ENCODE measurements at places on chromosomes 5 and 9. TPM values are rescaled to one million over a fixed set of nuclear protein-coding genes. Genes with fewer than 3 reads are reported as not detected.

Gene IRX2
- total RNA-seq = 10.4 TPM

Gene PAPPA
- total RNA-seq = not detected

Gene SMIM33
- not detected for total RNA-seq

Gene GPR21
- not detected for total RNA-seq

Gene PLPP7
- 0.98 TPM for total RNA-seq

Gene HMCN2
- total RNA-seq = 0.11 TPM

Gene DRD1
- total RNA-seq = not detected

Gene FOXD4L5
- total RNA-seq = 0.04 TPM

Gene AMBP
- not detected for total RNA-seq

Gene PCDHA11
- total RNA-seq = not detected

Gene PCDHB2
- 13.8 TPM for total RNA-seq

Gene LIFR
- 15.7 TPM for total RNA-seq

Gene SYK
- total RNA-seq = 14.6 TPM

Gene PCDHB15
- not detected for total RNA-seq

Gene PIP5K1B
- 0.29 TPM for total RNA-seq

Gene PCDHA1
- not detected for total RNA-seq

Gene PCDHGA6
- total RNA-seq = 1.6 TPM

Gene FAM153A
- not detected for total RNA-seq

Gene HAVCR2
- not detected for total RNA-seq

DNA sequence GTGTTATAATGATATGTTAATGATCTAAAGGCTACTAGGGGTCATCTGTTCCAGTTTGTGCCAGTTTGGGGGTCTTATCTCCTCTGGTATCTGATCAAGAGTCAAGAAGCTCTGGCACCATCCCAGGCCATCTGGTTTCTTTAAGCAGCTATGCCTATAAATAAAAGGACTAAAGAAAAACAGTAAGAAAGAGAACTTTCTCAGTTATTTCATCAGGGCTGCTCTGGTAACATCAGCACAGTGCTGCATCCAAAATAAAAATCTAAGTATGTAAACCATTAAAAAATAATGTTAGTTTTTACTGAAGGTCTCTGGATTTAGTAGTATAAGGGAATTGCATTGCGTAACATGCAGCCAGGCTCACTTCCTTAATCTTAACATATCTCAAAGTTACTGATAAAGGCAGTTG lies 185.0 kb downstream of the NR2F1-AS1 start:
- DNase-seq = no peak

DNA sequence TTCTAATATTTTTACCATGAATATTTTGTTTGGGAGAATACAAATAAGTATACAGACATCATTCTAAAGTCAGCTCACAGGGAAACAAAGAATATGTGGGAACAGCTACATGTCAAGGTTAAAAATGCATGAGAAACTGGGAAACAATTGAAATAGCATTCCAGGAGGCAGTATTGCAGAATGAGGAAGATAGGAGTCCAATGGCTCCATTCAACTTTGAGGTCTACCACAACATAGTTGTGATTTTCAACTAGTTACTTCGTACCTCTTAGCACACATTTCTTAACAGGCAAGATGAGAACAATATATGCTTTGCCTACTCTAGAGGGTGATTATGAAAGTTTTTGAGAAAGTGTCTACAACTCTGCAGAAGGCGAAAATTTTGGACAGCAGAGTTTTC lies 35.2 kb upstream of the CAST start:
- DNase-seq = peak; percentile 7

DNA sequence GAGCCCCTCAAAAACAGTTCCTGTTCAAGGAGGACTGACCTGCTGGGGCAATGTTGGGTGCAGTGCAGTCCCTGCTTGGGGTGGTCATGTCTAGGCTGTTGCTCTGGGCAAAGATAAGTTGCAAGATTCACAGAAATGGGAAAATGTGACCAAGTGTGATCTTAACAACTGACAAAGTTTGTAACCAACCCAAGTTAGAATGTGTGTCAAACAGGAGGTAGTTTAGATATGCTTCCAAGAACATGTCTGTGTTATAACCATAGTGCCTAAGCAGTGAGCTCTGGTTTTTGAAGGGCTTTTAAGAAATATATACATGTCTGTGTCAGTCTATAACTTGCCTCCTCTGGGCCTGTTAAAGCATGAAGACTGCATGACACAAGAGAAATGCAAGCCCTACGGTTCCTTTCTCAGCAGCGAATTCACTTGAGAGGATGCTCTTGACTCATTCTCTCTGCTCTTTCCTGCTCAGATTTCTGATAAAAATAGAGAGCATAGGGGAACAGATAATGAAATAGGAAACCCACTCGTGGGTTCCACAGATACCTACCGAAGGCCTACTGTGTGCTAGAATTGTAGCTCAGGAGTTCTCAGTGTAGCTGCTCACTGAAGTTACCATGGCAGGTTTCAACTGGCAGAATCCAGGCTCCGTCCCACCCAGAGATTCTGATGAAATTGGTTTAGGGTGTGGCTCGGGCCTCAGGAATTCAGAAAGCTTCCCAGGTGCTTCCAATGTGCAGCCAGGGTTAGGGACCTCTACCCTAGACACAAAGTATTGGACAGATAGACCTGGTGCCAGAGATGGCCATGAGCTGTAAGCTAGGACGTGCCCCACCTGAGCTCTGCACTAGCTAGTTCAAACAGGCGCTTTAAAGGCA lies 52.4 kb downstream of the ARHGEF37 start:
- DNase-seq = peak; percentile 23

DNA sequence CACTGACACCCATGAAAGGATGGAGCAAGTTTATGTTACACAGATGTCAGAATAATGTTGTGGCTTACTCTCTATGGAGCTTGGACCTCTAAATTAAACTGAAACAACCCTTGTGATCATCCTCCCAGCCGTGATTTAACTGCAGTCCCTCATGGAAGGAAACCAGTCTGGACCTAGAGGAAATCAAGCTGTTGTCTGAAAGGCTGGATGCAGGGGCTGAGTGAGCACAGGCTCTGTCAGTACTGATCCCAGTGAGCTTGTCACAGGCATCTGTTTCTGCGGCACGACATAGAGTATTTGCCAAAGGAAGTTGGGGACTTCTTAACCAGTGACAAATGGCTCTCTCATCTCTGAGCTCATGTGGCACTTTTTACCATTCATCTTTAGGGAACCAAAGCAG lies 282.9 kb upstream of the MAP3K1 start:
- DNase-seq = no peak

- peak; percentile 98 for DNase-seq
These were observed 76.9 kb upstream of the HTR4 start for GRCh38 chr5:148730942-148731898.

- DNase-seq = peak; percentile 93
These were observed 45.4 kb upstream of the LIFR start for GRCh38 chr5:38601863-38602298.

GRCh38 chr5:10333154-10334006 lies 20.1 kb upstream of the MARCHF6 start:
- peak; percentile 52 for DNase-seq

GRCh38 chr5:7331131-7331530 lies 64.8 kb upstream of the ADCY2 start:
- no peak for DNase-seq

DNA sequence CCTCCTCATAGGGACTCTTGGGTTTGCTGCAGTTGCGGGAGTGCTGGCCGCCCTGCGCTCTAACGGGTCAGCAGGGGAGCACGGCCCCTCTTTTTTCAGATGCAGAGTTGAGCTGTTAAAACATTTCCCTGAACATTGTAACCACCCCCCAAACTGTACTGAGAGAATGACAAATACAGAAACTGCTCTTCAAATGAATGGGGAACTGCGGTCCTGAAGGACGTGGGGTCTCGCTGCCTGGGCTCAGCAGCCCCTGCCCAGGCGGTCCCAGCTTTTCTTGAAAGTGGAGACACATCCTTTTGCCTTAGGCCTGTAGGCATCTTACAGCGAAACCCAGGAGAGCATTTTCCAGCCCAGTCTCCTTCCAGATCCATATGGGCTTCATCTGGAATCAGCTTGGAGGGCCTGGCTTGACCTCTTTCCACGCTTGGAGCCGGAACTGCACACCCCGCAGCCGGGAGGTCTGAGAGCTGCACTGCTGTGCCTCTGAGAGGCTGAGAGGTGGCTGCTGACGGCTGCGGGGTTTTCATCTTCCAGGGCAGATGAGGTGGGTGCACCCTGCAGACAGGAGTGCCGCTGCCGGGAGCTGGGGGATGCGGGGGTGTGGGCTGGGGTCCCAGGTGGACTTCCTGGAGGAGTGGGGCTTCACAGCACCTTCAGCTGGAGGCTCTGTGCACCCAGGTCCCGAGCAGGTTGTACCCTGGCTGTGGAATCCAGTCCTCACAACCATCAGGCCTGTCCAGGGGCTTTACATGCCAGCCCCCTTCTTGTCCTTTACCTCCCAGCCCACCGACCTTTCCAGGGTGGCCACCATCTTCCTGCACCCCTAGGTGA lies 1.2 kb upstream of the AGPAT2 start:
- DNase-seq = no peak

GRCh38 chr9:78590068-78590467 lies 293.1 kb downstream of the PSAT1 start:
- DNase-seq = no peak

GRCh38 chr9:82456642-82457041 lies 468.1 kb downstream of the SPATA31D1 start:
- peak; percentile 39 for DNase-seq

DNA sequence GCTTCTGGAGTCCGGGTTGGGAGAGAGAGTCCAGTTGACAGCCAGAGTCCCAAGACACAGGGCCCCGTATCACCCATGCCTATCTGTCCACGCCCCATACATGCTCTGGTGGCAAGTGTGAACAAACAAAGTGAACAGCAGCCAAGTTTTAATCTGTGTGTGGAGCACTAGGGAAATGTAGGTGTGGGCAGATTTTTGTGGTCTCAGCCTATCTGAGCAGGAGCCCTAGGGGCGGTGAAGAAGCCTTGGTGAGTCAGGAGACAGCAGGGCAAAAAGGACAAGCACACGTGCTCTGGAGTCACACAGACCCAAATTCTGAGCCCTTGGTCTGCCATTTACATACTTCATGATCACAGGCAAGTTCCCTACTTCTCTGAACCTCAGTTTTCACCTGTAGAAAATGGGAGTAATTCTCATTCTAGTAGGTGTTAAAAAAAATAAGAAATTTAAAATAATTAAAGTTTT lies 23.2 kb downstream of the EGR1 start:
- DNase-seq = peak; percentile 41

DNA sequence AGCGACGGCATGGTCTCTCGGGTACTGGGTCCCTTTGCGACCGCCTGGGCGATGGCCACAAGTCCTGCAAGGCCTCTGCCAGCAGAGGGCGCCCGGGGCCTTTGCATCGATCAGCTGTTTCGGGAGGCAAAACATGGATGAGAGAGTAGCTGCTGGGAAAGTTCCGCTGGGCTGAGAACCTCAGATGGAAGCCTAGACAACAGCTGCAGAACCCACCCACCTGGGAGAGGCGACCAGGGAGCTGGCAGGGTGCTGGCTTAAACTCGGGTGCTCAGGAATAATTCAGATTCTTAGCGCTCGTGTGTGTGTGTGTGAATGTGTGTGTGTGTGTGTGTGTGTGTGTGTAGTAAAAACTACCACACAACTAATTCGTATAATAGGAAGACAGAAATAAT lies 50.0 kb downstream of the TRIM32 start:
- DNase-seq = peak; percentile 78

- DNase-seq = no peak
These were observed 14.0 kb upstream of the CFAP95 start for GRCh38 chr9:69806627-69807026.
